Adrenal gland (tissue), 19 donors: ENCODE measurements at places on chromosomes 6 and 20. TPM values are rescaled to one million over a fixed set of nuclear protein-coding genes. Genes with fewer than 3 reads are reported as not detected.

DNA sequence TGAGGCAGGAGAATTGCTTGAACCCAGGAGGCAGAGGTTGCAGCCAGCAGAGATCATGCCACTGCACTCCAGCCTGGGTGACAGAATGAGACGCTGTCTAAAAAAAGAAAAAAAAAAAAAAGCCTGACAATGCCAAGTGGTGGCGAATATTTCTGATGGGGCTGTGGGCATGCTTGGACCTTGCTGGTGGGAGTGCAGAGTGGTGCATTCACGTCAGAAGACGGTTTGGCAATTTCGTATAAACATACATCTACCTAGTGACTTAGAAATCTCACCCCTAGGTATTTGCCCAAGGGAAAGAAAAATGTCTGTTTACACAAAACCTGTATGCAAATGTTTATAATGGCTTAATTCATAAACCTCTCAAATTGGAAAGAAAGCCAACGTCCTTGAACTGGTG lies 33.6 kb downstream of the CTCFL start:
- no peak overlapping the region for H3K4me3 ChIP-seq
- H3K4me1 ChIP-seq = no peaks in the 10 kb centered on the region
- H3K36me3 ChIP-seq = no peaks in the 10 kb centered on the region
- H3K27ac ChIP-seq = no peak overlapping the region
- no peak for DNase-seq
- H3K27me3 ChIP-seq = no peaks in the 10 kb centered on the region

DNA sequence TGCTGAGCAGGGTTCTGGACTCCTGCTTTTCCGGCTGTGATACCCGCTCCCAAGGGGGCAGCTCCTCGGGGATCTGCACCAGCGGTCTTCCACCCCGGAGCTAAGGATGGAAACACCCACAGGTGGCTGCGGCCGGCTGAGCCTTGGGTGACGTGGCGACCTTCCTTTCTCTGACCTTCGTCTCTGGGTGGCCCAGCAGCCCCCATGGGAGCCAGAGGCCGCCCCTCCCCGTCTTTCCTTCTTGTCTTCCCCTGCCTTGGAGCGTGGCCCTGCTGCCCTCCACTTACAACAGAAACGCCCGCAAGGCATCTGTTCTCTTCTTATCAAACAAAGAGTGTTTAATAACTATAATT lies 405.7 kb downstream of the TAF4 start:
- H3K4me1 ChIP-seq = no peaks in the 10 kb centered on the region
- no peak overlapping the region for H3K27ac ChIP-seq
- DNase-seq = no peak

CDH4 gene
- polyA plus RNA-seq = 0.11 TPM

DNA sequence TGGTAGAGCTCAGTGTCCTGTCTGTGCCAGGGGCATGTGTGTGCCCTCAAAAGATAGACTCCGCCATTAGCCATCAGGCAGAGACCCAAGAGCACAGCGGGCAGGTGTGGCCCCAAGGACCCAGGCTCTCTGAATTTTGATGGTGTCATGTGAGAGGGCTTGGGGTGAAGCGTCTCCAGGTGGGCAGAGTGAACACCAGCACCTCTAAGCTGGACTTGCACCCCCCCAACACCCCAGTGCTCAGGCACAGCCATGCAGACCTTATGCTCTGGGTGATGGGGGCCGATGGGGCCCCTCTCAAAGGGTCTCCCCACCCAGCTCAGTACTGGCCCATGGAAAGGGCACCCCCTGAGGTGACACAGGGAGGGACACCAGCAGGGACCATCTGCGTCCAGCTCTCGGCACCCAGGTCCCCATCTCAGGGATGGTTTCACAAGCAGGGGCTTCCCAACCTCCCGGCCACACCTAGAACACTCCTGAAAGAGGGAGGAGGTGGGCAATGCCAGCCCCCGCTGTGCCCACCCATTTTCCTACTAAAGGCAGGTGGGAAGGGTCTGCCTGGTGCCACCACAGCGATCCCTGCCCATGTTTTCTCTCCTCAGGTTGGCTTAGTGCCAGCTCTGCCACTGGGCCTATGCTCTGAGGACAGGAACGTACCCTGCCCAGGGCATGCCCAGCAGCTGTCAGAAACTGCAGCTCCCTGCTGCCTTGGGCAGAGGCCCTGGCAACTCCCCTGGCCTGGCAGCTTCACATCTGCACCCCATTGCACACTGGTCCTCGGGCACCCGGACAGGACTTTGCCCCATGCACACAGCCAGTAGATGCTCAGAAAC lies 3.5 kb downstream of the CST7 start:
- no peaks in the 10 kb centered on the region for H3K4me1 ChIP-seq
- DNase-seq = peak; percentile 51
- no peak overlapping the region for H3K4me3 ChIP-seq
- no peaks in the 10 kb centered on the region for H3K27me3 ChIP-seq

DNA sequence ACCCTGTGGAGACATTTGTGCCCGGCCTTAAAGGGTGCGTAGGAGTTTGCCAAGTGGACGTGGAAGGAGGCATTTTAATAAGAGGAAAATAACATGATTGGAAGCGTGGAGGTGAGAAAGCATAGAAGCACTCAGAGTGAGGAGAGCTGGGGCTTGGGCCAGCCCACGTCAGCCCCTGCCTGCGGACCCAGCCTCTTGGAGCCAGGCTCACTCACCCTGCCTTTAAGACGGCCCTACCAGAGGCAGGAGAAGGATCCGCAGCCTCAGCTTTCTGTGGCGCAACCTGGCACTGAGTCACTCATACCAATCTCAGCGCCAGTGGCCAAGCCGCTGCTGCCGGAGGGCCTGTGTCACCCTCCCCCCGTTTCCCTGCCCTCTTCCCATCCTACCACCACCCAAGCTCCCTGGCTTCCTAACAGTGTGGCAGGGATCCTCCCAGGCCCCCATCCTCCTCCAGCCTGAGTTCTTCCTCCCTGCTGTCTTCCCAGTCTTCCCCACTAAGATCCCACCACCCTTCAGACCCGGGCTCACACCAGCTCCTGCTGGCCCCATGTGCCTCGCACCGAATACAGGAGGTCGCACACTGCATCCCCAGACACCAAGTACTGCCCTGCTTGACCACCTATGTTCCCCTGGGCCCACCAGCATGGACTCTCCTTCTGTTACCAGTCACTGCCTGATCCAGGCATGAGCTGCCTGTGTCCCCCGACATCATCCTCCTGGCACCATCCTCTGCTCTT lies 285.2 kb downstream of the UST start:
- H3K27me3 ChIP-seq = no peaks in the 10 kb centered on the region
- H3K4me3 ChIP-seq = no peak overlapping the region
- H3K4me1 ChIP-seq = peaks cover 24% of the 10 kb centered on the region
- peak overlapping the region; percentile 85 for H3K27ac ChIP-seq
- H3K36me3 ChIP-seq = no peaks in the 10 kb centered on the region

- DNase-seq = no peak
- H3K4me1 ChIP-seq = no peaks in the 10 kb centered on the region
- no peaks in the 10 kb centered on the region for H3K36me3 ChIP-seq
These were observed 97.3 kb downstream of the TBC1D32 start for GRCh38 chr6:121236984-121237383.

DNA sequence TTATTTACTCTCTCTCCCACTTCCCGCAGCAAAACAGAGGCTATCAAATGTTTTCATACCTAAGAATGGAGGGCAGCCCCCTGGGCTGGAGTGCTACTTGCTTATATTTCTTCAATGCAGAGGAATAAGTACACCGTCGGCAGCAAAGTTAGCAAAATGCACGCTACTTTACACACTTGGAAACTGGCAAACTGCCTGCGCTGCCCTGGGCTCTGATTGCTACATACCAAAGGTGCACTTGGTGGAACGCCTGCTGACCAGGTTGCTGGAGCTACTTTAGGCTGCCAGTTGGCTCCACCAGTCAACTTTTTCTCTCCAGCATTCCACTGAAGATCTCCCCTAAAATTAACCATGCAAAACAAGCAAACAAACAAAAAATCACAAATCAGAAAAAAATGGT lies 62.4 kb downstream of the PRSS35 start:
- H3K4me3 ChIP-seq = no peak overlapping the region
- no peak overlapping the region for H3K27ac ChIP-seq
- DNase-seq = no peak
- no peaks in the 10 kb centered on the region for H3K4me1 ChIP-seq
- no peaks in the 10 kb centered on the region for H3K27me3 ChIP-seq

DNA sequence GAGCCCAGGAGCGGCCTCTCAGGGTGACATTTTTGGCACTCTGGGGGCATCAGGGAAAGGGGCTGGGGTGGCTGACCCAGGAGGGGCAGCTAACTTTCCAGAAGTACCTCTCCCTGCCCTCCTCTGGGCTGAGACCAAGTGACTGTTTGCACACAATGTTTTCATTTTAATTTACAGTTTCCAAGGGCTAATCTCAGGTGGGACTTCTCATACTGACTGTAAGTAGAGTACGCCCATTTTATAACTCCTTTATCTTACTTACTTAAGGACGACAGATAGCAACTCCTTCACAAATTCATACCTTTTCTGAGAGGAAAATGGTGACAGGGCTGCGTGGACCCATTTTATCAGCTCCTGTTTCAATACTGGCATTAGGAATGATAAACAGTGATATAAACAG lies 172.9 kb upstream of the EXOC2 start:
- H3K27ac ChIP-seq = no peak overlapping the region
- no peaks in the 10 kb centered on the region for H3K36me3 ChIP-seq
- H3K27me3 ChIP-seq = no peaks in the 10 kb centered on the region
- no peak for DNase-seq

NR2E1 gene
- 0.20 TPM for polyA plus RNA-seq

DNA sequence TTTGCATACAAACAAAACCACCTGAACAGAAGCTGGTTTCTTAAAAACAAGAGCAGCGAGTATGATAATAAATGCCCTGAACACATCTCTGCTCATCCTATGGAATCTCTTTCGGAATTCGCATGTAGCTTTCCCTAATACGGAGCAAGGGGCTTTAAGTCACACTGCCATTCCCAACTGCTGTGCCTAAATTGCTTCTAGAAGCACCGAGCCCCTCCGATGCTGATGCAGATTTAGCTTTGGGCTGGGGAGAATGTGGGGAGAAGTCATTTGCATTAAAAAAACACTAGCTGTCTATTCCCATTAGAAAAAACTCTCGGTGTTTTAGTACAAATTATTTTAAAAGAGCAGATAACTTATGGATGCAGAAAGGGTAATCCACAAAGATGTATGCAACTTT lies 76.9 kb downstream of the CD83 start:
- H3K4me3 ChIP-seq = no peak overlapping the region
- no peak overlapping the region for H3K27ac ChIP-seq
- no peak for DNase-seq
- no peaks in the 10 kb centered on the region for H3K4me1 ChIP-seq
- peaks cover 25% of the 10 kb centered on the region for H3K27me3 ChIP-seq
- no peaks in the 10 kb centered on the region for H3K36me3 ChIP-seq

LST1 gene
- polyA plus RNA-seq = 49.2 TPM

- no peaks in the 10 kb centered on the region for H3K27me3 ChIP-seq
- no peak for DNase-seq
- H3K27ac ChIP-seq = no peak overlapping the region
- no peak overlapping the region for H3K4me3 ChIP-seq
These were observed 230.3 kb upstream of the CDYL start for GRCh38 chr6:4545893-4546292.

C6orf132 gene
- polyA plus RNA-seq = 1.4 TPM

C20orf204 gene
- 0.05 TPM for polyA plus RNA-seq

DNA sequence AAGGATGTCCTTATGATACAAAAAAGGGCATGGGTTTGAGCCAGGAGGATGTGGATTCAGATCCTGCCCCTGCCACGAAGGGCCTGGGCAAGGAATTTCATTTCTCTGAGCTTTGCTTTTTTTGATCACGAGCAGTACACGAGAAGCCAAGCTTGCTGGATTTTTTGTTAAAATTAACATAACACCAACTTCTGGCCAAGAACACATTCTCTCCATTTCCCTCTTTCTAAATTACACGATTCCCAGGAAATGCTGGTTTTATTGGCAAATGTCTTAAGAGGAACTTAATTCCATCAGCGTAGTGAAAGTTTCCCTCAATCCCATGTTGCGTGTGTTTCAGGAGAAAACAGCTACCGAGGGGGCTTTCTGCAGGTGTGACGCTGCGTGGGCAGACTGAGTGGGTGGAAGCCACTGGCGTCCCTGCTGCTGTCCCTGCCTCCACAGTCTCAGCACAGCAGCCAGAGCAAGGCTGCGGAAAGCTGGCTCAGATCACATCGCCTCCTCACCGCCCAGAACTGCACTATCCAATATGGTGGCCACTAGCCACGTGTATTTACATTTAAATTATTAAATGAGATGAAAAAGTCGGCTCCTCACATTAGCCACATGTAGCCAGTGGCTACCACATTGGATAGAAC lies 120.8 kb upstream of the INSM1 start:
- H3K4me1 ChIP-seq = no peaks in the 10 kb centered on the region
- H3K27me3 ChIP-seq = peaks cover 4% of the 10 kb centered on the region
- no peaks in the 10 kb centered on the region for H3K36me3 ChIP-seq
- H3K27ac ChIP-seq = no peak overlapping the region

GRCh38 chr6:83432636-83433035 lies 1.8 kb upstream of the ME1 start:
- no peak for DNase-seq
- no peak overlapping the region for H3K27ac ChIP-seq
- peaks cover 27% of the 10 kb centered on the region for H3K4me1 ChIP-seq
- H3K36me3 ChIP-seq = no peaks in the 10 kb centered on the region
- no peaks in the 10 kb centered on the region for H3K27me3 ChIP-seq

- peak overlapping the region; percentile 17 for H3K27ac ChIP-seq
- no peak for DNase-seq
- H3K36me3 ChIP-seq = no peaks in the 10 kb centered on the region
- peaks cover 35% of the 10 kb centered on the region for H3K4me1 ChIP-seq
- H3K4me3 ChIP-seq = no peak overlapping the region
These were observed 50.0 kb downstream of the PHF20 start for GRCh38 chr20:35821807-35822242.

DNA sequence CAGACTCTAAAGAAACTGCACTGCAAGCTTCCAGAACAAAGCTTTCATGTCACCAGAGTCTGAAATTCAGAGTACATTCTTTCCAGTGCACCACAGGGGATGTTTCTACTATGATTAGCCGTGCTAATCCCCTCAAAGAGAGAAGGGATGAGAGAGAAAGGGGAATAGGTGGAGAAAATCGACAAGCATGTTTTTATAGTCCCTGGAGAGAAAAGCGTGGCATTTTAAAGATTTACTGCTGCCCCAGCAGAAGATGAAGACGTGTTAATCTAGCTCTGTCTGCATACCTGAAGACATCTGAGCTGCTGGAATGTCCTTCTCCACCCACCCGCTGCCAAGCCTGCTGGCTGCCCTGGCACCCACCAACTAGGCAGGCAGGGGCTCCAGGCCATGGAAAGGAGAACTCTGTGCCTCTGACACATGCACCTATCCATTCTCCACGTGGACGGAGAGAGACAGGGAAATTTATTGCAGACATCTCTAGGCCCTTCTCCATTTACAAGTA lies 4.1 kb downstream of the MYLK4 start:
- H3K36me3 ChIP-seq = no peaks in the 10 kb centered on the region
- H3K4me3 ChIP-seq = no peak overlapping the region
- H3K27ac ChIP-seq = no peak overlapping the region
- H3K27me3 ChIP-seq = no peaks in the 10 kb centered on the region

HCRTR2 gene
- polyA plus RNA-seq = not detected
